SK-MEL-5 (cell line): ENCODE measurements at places on chromosomes 5 and 9.

- no peak for DNase-seq
Measured at GRCh38 chr5:167921796-167922195, 369.6 kb upstream of the WWC1 start.

- no peak for DNase-seq
Measured at GRCh38 chr5:42301349-42301748, 121.9 kb upstream of the GHR start.

DNA sequence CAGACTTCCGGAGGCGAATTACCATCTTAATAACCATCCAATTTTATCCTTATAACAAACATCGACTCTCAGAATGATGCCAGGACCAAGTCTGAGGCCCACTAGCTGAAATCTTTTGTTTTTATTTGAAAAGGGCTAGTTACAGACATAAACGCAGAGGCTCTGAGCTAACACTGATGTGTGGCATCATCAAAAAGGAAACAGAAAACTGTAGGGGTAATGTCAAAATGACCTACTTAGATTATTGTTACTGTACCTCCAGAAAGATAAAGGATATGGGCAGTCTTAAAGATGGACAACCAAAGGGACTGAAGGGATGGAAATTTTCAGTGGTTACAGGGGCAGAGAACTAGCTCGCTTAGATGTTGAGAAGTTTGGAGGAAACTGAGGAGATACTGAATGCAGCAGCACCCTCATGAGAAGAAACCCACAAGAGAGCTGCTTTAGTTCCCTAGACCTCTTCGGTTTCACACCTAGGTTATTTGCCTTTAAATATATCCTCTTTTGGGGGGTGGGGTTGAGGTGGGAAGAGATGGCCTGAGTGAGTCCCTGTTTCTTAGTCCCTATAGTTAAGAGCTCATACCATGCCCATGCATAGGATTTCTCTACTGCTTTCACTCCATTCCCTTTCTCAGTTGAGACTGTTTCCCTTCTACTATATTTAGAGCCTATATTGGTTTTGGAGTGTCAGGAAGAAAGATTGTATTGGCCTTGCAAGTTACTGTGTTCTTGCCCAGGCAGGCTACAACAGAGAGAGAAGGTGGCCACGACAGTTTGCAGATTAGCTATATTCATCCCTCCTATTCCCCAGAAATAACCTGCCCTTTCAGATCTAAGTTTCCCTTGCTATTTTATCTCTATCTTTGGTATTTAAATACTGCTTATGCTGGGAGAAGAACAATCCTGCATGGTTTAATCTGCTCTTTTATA is 320.4 kb upstream of the EFNA5 start:
- DNase-seq: no peak

DNA sequence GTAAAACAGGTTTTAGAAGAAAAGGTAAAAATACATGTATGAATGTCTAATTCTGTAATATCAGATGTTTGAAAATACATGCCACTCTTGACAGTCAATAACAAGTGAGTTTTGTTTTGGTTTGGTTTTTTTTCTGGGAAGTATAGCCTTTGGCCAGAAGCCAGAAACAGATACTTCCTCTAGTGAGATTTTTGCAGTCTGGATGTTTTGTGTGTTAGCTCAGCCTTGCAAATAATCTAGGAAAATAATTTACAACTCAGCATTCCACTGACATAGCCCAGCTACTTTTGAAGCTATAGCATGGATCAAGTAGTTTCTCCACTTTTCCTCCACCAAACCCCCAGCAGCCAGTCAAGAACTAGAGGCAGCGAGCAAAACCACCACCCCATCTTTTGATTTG is 56.7 kb downstream of the SLC1A1 start:
- DNase-seq: no peak

GRCh38 chr5:169430671-169431070 is 129.7 kb upstream of the SLIT3 start:
- no peak for DNase-seq

DNA sequence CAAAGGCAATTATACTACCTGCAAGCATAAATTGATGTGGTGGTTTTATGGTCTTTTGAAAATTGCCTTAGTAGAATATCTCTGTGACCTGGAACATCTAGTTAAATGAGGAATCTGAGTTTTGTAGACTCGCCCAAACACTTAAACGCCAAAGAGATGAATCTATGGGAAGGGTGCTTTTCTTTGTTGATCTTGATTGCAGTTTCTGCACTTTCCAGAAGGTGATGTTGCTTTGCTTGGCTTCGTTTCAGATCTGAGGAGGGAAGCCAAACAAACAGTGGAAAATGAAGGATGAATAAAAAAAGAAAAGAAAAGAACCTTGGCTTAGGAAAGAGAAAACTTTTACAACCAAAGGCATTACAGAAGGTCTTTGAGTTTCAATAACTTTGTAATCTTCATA is 1021.2 kb downstream of the NR2F1-AS1 start:
- DNase-seq: no peak

DNA sequence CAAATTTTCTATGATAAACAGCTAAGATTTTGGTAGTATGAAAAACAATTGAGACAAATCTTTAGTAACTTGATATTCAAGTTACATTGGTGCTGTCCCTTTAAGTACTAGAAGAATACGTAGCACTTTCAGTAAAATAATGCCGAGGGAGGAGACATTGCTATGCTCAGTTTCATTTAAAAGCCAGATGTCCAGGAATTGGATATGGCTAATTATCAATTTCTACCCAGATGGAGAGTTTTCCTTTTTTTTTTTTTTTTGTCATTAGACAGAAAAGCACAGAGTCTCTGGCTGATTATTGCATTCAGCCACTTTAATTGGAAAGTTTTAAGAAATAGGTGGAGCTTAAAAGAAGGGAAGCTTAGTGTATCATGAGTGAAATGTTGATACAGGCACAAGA is 40.4 kb upstream of the APC start:
- DNase-seq: no peak

DNA sequence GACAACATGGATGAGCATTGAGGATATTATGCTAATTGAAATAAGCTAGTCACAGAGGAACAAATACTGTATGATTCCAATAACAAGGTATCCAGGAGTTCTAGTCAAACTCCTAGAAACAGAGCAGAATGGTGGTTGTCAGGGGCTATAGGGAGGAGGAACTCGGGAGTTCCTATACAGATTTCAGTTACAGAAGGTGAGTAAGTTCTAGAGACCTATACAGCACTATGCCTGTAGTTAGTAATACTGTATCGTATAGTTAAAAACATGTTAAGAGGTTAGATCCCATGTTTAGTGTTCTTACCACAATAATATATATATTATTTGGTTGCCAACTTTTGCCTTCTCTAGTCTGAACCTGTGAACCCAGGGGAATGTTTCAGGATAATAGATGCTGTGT is 7.9 kb upstream of the OXCT1 start:
- no peak for DNase-seq

GRCh38 chr9:113520109-113520642 is 56.6 kb downstream of the RGS3 start:
- DNase-seq: no peak

GRCh38 chr9:124098141-124098905 is 86.8 kb downstream of the LHX2 start:
- DNase-seq: no peak

DNA sequence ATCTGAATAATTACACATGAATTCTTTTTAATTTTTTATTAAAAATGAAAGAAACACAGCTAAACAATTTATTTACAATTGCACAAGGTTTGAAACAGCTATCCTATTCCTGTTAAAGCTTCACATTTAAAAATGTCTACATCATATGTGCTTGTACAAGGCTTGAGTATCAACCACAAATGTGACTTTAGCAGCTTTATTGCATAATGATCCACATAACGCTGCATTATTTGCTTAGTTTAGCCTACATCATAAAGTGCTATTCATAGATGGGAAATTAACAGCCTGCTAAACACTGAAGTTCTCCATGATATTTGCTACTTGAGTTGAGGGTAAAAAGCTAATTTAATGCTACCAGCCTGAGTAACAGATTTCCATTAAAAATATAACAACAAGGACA is 45.0 kb downstream of the TRIM36 start:
- no peak for DNase-seq

DNA sequence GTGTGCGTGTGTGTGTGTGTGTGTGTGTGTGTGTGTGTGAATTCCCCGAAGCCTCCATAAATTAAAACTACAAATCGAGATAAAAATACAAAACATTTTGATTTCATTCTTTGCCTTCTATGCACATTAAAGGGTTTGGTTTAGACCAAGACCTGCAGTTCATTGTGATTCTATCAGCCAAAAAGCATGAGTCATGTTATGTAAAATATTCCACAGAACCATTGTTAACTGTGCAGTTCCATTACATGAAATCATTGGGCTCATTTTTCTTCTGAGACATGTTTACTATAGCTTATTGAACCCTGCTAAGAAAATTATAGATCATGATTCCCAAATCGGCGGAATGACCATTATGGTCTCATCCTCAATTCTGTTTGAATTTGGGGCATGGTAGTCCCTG is 11.7 kb downstream of the CAVIN4 start:
- DNase-seq: no peak

DNA sequence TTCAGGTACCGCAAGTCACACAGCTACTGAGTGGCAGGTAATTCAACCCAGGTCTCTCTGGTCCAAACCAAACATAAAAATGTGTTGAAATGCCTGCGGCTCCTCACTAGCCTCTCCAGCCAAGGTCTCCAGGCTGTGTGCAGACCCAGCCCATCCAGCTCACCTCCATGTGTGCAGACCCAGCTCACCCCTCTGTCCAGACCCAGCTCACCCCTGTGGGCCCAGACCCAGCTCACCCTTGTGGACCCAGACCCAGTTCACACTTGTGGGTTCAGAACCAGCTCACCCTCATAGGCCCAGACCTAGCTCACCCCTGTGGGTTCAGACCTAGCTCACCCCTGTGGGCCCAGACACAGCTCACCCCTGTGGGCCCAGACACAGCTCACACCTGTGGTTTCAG is 188.0 kb upstream of the ADCY2 start:
- no peak for DNase-seq

DNA sequence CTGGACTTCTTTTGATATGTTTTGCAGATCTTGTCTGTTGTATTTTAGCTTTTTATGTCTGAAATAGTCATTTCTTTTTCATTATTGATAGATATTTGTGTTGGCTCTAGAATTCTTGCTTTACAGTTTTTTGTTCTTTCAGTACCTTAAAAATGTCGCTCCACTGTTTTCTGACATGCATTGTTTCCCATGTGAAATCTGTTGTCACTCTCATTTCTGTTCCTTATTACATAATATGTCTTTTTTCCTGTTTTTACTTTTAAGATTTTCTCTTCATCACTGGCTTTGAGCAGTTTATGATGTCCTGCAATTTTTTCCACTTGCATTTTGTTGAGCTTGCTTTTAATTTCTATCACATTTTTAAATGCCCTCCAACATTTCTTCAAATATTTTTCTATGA is 270.4 kb upstream of the TARS1 start:
- DNase-seq: no peak

GRCh38 chr5:118832974-118833373 is 155.4 kb downstream of the DTWD2 start:
- DNase-seq: no peak
